ENCODE measurements at places on chromosomes 4 and X.

- DNase-seq: no peak
Observed at GRCh38 chrX:100208076-100208475, 202.0 kb downstream of the PCDH19 start.

GRCh38 chr4:26302031-26302899 is 18.5 kb upstream of the RBPJ start:
- no peak for DNase-seq

DNA sequence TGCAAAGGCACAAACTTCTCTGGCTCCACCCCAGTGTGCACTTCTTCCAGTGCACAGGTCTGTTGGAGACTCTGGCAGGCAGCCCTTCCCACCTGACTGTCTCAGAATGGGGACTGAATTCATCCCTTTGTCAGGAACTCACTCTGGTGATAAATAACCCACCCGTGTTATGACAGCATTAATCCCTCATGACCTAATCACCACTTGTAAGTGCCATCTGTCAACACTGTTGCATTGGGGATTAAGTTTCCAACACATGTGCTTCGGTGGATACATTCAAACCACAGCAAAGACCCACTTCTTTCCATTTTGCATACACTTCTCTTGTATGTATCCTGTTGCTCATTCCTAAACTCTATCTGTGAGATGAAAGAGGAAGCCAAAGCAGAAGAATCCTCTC is 1002.9 kb upstream of the IGFBP7 start:
- DNase-seq: no peak

DNA sequence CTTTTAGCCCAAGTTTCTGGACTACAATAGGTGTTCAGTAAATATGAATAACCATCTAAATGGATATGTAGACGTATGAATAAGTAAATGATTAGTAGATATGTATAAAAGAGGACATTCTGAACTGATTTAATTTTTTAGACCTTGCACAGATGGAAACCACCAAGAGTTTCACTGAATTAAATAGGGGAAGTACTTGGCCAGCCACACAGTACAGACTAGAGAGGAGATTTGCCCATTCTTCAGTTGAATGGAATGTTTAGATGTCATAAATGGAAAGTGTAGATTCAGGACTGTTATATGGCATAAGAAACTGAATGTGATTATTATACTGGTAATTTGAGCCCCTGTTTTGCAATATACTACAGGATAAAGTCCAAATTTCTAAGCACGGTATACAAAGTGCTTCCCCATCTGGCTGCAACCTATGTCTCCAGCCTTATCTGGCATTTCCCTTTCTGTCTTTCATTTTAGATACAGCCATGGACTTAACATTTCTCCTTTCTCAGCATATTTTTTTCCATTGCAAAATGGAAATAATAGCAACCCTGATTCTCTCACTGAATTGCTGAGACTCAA is 137.8 kb upstream of the HS3ST1 start:
- no peak for DNase-seq
